ENCODE measurements at places on chromosomes 1 and 21.

DNA sequence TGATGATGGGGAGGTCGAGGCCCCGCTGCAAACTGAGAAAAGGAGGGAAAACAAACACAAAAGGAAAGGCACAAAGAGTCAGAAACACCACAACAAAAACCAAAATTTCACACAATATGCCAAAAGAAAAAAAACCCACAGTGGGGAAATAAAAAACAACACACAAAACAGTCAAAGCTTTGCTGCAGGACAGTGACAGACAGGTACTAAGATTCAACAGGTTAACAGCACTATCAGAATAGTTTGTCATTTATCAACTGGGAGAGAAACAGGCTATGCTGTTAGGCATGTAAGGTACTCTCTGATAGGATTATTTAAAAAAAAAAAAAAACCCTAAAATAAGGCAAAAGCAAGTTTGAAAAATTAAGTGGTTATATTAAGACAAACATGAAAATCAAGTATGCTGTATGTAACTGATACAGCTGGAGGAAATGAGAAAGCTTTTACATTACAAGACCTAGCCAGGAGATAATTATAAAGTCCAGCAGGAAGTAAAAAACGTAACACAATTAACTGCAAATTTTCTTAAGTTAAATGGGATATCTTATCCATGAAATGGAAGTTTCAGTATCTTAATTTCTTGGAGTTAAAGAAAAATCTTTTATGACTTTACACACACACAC is 179.0 kb downstream of the EIF4G3 start:
- no peak for DNase-seq

DNA sequence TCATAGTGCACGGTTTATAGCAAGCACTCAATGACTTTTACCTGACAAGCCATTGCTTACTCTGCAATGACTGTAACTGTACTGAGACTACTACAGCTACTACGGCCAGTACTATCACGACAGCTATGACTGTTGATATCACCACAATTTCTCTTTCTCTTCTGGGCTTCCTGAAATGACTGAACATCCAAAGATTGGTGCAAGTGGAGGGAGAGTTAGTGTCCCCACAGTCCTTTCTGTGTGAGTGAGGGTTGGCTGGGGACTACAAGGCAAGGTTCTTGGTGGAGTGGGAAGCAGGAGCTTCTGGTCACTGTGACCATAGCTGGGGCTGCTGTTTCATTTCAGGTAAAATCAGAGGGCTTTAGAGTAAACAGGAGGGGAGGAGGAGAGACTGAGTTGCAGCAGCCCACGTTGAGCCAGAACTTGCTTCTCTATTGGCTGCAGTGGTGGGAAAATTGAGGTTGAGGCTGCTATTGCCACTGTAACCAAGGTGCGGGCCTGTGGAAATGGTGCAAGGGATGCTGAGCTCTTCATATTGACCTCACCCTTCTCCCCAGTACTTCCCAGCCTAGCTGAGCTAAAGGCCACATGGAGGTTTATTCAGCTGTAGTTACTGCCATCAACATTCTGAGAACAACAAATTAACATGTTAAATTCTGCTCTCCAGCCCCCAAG is 14.1 kb upstream of the IL10 start:
- DNase-seq: no peak

- no peak for DNase-seq
Observed at GRCh38 chr1:234716908-234717375, 107.0 kb upstream of the IRF2BP2 start.

DNA sequence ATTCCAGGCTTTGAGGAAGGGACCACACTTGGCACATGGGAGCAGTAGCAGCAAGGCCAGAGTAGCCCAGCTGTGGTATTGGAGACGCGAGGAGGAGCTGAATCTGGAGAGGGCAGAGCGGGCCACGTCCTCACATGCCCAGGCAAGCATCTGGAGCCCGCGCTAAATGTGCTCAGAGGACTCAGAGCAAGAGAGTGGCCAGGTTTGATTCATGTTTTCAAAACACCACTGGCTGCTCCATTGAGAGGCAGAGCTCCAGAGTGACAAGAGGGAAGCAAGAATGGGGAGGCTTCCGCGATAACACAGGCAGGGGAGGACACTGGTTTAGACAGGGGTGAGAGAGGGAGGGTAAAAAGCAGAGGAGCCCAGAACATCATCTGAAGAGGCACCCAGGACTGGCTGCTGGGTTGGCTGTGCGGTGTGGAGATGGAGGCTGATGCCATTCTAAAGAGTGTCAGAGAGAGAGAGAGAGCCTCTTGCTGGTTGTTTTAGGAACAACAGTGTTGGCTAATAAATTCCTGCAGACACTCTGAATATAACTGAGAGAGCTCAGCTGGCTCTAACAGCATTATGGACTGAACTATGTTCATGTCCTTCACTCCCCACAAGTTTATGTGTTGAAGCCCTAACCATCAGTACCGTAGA is 32.3 kb downstream of the RCAN1 start:
- no peak for DNase-seq

DNA sequence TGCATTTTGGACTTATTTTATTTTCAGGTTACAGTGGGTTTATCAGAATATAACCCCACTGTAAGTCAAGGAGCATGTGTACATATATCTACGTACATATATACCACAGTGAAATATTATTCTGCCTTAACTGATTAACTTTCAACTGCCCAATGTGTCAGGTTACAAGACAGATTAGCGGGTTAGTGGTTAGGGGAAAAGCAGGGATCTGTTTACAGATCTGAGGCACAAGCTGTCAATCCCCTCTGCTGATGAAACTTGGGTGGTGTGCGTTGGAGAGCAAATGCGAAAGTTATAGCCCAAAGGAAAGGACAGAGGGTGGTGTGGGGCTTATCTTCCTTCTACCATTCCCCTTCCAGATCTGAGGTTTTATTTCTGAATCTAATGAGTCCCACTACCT is 238.2 kb upstream of the KCNK2 start:
- DNase-seq: no peak

DNA sequence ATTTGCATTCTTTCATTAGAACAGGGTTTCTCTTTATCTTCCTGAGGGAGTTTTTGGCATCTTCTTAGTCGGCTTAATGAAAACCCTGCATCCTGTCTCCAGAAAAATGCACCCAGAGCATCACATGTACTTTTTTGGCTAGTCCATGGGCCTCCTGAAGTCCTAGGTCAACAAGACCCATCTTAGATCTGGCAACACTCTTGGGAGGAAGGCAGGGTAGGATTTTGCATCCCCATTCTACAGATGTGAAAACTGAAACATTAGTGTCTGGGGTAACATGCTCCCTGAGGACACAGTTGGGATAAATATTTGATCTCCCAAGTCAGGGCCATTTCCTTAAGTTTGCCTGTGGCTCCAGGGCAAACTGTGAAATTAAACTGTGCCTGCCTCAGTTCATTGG is 40.0 kb upstream of the HMGB4 start:
- no peak for DNase-seq

DNA sequence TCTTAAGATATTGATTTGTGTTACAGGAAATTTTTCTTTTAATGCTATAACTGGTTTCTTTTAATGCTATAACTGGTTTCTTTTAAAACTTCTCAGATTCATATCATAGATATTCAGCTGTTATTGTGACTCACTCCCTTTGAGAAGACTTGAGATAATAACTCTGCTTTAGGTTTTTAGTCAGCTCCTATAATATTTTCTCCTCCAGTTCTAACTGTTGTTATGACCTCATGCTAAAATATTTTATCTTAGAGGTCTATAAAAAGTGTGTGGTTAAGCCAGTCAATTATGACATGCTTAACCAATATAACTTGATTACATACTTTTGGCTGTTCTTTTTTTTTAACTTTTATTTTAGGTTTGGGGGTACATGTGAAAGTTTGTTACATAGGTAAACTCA is 280.2 kb downstream of the PTGER3 start:
- DNase-seq: no peak

DNA sequence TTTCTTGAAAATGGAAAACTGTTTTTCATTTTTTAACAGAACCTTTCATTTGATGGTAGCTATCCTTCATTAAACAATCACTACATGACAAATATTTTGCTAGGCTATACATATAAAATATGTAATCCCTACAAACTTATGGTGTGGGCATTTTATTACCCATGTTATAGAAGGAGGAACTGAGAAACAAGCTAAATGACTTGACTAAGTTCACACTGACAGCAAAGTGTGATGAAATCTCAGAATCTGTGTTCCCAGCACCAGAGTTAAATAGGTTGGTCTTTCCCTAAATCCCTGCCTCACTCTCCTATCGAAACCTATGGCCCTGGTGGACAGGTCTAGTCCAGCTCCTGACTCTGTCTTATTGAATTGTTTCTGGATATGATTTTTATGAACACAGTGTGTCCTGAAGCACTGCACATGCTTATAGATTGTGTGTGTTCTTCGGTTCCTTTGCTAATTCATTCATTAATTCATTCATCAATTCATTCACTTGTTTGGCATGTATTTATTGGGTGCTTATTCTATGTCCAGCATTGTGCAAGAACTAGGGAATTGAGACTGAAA is 301.0 kb downstream of the GRIK1 start:
- DNase-seq: no peak

DNA sequence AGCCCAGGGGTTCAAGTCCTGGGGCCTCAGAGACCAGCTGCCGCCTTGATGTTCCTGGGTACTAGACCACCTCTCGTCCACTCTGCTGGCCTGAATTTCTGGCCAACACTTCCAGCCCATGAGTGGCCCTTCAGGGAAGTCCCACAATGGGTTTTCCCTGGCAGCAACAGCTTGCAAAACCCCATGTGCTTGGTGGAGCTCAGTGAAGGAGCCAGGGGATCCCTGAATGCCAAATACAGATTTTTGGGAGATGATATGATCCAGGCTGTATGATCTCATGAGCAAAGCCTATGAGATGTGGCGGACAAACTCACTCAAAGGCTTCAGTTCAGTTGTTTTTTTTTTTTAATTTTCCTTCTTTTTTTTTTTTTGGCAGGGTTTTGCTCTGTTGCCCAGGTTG is 9.6 kb upstream of the RASSF5 start:
- DNase-seq: no peak

- DNase-seq: no peak
Observed at GRCh38 chr1:201356701-201357100, 20.8 kb downstream of the TNNT2 start.

DNA sequence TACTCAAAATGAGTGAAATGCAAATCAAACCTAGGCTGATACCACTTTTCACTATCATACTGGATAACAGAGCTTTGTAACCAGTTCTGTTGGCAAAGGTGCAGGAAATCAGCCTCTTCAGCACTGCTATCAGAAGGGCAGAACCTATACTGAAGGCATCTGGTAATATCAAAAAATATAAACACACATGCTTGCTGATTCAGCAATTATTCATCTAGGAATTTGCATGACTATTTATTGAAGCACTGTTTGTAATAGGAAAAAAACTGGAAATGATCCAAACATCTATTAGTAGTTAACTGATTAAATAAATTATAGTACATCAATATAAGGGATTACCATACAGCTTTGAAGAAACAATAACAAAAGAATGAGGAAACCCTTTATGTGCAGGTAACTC is 21.4 kb downstream of the ARHGAP29 start:
- no peak for DNase-seq

DNA sequence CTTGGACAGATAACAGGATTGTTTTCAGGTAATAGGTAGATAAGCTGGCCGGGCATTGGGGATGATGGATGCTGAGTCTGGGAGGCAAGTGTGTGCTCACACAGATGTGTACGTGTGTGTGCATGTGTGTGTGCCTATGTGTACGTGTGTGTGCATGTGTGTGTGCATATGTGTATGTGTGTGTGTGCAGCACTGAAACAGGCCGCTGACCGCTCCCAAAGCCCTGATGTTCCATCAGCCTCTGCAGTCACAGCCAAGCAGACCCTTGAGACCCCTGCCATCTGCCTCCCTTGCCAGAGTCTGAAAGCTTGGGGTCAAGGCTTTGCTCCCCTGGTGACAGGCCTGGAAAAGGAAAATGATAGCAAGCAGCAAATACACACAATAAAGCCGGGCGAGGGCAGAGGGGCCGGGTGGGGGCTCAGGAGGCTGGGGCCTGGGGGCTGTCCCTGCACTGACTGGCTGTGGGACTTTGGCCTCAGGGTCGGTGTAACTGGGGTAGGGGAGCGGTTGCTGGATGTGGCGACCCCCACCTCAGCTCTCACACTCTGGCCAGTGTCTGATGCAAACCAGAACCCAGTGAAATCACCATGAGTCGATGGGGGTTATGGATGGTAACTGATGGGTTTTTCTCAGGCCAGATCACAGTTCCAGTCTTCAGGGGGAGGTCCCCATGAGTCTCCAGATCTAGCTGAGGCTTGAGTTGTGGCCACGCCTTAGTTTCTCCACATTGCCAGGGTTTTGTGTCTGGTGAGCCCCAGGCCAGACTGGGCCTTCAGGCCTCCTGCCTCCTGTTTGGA is 9.2 kb upstream of the TNFRSF8 start:
- no peak for DNase-seq

DNA sequence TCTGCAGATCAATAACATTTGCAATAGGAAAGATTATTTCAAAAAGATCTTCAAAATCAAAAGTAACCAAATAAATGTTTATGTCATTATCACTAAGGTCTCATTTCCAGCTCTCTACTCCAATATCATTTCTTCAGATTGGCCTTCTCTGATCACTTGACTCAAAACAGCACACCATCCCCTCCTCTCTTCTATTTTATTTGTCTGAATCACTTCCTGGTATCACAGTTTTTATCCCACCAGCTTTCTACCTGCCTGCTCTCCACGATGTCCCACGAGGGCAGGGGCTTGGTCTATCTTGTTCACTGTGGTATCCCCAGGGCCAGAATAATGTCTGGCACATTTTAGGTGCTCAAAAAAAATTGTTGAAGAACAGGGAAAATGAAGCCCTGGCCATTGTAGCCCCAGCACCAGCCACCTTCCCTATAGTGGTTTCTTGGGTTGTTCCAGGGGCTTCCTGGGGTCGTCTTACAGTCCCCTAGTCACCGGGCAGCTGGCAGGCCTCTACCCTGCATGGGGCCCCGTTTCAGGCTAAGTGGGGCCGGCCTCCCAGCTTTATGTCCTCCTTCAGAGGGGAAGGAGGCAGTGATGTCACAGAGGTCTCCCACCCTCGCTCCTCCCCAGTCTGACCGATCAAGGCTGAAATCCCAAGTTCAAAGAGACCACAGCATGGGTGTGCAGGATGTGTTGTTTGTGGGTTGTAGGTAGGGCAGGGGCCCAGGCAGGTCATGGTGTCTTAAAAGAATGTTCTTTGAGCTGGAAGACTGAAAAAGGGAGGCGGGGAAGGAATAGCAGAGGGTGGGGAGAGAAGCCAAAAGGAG is 3.5 kb upstream of the PADI1 start:
- no peak for DNase-seq

DNA sequence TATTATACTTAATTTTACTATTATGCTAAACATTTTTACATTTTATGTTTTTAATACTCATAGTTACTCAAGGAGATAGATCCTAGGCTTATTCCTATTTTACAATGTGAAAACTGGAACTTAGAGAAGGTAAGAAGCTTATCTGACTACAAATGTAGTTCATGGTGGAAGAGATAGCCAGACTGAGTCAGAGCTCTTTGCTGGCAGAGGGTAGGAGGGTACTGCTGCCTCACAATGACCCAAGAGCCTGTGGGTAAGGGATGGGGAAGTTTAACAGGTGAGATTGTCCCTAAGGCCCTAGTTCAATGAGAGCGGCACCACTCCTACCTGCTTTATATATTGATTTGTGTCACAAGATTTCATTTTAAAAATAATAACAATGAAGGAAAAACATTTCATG is 34.1 kb upstream of the NEK7 start:
- DNase-seq: no peak

- DNase-seq: no peak
Observed at GRCh38 chr1:55214934-55215193, 300 bp downstream of the USP24 start.
